Kidney tubule cell (primary cell): ENCODE measurements at places on chromosomes 7 and 10.

GRCh38 chr7:124915242-124915641, 14.4 kb downstream of the POT1 start:
- DNase-seq, result no peak

DNA sequence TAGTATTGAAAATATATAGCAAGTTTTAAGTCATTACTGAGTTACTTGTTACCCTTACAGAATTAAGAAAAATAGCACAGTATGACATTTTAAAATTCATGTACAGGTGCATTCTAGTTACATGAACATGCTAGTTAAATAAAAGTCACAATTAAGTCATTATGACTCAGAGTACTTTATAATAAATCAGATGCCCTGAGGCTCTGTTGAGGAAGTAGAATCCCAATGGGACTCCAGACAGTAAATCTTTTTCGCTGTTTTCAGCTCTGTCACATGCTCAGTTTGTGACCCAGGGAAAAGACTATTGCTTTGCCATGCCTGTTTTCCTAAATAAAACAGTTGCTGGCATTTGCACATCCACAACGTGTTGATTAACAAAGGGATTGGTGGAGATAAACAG, 21.0 kb downstream of the NUDT13 start:
- peak; percentile 13 for DNase-seq

DNA sequence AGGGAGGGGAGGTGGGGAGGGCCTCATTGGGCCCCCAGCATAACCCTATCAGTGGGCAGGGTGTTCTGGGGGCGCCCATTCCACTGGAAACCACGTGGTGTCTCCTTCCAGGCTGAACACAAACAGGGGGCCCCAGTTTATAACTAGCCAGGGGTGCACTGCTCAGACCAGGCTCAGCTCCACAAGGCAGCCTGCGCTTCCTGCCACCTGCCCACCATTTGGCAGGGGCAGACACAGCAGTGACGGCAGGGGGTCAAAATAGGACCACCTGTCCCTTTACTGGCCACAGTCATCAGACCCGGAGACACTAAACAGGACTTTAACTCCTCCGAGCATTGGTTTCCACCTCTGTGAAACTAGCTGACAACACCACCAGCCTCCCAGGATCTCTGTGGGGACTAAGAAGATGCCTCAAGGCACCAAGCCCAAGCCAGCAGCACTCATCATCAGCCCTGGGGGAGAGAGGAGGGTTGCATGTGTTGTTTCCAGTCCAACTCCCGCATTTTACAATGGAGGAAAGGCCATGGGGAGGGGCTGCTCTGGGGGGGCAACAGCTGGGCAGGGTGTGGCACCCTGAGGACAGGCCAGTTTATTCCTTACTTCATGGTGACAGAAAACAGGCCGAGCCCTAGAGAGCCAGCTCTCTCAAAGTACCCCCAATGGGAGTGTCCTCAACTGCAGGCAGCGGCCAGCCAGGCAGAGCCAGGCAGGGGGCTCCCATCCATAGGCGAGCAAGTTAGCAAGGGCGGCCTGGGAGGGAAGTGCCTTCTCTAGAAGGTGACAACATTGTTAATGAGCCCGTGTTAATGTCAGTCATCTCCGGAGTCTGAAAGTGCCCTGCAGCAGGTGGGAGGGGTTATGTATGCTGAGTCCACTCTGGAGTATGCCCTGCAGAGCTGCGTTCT, 127.6 kb downstream of the TNS3 start:
- DNase-seq, result no peak

DNA sequence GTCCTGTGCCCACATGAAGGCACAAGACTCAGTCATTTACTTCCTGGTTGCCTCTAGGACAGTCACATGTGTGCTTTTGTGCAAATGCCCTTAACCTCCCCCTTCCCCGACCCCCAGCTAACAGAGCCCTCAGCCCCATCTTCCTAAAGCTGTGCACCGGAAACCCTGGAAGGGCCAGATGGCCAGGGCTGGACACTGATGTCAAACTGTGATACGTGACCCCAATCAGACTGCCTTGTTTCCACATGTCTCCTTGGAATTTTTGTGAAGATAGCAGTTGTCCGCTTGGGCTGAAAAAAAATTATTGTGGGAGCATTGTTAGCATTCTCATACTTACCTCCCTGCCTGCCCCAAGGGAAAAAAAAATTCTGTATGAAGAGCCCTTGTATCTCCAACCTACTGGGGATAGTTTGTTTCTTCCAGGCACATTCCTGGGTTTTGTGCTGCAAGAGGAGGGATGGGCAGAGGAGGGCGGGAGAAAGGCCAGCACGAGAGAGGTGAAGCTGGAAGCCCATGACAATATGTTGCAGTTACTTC, 17.0 kb upstream of the ADAM12 start:
- DNase-seq, result no peak

DNA sequence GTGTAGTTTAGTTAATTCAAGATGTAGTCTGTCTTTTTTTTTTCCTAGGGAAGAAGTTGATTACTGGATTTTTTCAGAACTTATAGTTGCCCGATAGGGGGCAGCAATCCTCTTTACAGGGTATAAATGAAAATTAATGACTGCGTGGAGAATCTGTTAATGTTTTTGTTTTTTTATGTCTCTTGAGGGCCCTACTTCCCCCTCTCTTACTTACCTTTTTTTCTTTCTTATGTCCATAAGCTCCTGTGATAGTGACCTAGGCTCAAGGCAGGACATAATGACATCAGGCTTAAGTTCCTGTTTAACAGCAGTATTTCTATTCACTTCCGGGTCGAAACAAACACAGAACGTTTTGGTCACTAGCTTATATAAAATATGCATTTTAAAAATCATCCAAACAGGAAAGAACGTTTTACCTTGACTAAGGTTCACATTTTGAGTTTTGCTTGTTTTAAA, 18.8 kb downstream of the CDC123 start:
- peak; percentile 49 for DNase-seq

- DNase-seq, result no peak
Measured at GRCh38 chr7:128135159-128135514, 103.9 kb upstream of the LRRC4 start.

DNA sequence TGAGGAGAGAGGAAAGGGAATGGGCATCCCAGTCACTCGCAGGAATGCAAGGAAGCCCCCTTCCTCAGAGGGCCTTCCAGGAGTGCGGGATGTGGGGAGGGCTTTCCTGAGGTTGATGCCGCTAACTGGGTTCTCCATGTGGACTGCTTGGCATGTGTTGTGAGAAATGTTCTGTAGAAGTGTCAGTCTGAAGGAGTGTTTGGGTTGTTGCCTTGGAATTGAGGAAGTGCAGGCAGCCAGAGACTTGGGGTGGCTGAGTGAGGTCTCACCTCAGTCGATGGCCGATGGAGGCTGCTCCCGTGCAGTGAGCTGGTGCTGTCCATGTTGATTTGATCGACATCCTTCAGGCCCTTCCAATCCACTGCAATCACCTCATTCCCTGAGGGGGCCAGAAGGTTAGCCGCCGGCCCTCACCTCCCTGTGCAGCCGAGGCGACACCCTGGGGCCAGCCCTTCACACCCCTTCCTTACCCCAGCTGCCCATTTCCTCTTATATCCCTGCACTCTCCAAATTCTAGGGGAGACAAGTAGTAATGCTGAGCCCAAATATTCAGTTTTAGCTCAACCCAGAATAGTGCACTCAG, 2.7 kb downstream of the FAM131B start:
- no peak for DNase-seq

DNA sequence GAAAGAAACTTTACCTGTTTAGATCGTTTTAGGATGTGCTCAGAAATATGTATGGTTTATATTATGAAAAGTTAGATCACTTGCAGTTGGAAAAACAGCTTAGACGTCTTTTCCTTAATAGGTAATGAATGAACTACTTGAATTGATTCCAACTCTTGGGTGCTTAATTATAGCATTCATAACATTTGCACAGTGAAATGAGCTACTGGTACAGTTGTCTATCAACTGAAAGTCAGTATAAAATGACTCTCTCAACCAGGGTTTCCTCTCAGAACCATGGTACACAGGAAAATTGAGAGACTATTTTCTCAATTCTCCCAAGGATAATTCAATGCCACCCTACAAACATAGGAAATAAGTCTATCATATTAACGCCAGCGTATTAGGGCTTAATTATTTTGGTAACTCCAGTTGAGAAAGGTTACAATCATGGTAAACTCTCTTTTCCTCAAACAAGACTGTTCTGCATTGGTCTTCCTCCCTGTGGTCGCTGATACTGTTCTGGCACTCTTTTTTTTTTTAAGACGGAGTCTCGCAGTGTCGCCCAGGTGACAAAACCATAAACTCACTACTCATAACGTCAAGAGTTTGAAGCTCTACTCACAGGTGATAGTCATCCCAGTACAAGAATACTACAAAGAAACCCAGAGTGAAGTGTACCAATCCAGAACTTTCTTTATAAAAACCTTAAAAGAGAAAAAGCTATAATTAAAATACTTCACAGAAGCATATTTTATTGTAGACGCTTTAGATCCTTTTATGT, 2.0 kb downstream of the ANLN start:
- peak; percentile 73 for DNase-seq

GRCh38 chr7:39054731-39055130, 77.0 kb downstream of the POU6F2 start:
- no peak for DNase-seq

- DNase-seq, result peak; percentile 34
Measured at GRCh38 chr10:52313256-52313932, 687 bp upstream of the DKK1 start.

DNA sequence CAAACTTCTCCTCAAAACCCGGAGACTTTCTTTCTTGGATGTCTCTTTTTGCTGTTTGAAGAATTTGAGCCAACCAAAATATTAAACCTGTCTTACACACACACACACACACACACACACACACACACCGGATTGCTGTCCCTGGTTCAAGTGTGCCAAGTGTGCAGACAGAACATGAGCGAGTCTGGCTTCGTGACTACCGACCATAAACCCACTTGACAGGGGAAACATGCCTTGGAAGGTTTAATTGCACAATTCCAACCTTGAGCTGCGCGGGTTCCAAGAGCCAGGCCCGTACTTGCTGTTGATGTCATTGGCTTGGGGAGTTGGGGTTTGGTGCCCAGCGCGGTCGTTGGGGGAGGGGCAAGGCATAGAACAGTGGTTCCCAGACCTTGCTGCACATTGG, 1.7 kb downstream of the EGFR start:
- peak; percentile 50 for DNase-seq

- DNase-seq, result no peak
Measured at GRCh38 chr10:21217107-21217506, 308.4 kb downstream of the SKIDA1 start.

DNA sequence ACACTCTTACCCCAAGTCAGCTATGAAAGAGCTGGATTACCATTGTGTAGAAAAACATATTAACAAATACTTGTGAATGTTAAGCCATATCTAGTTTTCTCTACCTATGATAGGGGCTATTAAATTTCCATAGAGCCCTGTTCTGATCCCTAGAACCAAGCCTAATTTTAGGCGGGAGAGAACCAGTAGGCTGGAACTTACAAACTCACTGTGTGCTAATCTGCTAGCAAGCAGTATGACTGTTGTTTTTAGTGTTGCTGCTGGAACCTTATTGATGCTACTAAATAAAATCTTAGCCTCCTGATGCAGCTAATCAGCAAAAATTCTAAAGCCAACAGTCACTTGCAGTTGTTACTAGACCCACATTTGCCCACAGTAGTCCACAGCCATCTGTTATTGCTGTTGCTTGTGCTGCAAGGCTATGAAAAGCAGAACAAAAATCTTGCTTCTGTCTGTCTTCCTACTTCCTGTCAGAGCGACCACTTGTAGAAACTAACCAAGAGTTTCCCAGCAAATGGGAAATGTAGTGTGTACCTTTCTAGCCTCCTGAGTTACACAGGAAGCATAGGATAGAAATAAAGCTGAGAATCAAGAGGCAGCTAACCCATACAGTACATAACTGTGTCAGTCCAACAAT, 368.4 kb downstream of the ARL4A start:
- DNase-seq, result no peak

- DNase-seq, result peak; percentile 73
Measured at GRCh38 chr10:66180581-66181318, 745.1 kb upstream of the LRRTM3 start.

DNA sequence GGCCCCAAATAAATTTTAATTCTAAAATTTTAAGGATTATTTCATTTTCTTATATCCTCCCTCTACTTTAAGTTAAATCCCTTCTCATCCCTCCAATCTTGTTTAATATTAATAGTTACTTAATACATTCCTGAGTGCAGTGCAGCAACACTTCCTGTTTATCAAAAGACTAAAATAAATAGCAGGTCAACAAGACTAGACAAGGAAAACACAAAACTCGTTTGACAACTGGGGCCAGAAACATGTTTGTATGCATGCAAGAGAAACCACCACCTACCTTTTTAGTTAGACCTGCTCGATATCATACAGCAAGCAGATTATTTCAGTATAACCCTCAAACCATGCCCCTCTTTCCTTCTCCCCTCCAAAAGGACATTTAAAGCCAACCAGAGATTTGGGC, 95.8 kb downstream of the PARD3 start:
- DNase-seq, result no peak

DNA sequence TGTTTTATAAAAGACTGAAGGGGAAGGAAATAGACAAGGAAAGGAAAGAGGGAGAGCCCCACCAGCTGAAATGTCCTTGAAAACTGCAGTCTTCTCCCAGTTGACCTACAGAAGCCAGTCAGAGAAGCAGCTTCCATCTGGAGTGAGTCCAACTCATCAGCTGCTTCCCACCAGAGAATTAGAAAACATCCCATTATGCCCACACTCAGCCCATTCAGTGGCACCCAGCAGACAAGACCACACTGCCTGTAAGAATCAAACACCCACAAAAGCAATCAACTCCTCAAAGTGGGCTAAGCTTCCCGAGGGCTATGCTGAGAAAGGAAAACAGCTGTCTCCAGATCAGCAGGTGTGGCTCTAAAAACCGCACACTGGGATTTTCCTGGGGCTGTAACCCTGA, 29.6 kb upstream of the TMEM213 start:
- DNase-seq, result no peak

DNA sequence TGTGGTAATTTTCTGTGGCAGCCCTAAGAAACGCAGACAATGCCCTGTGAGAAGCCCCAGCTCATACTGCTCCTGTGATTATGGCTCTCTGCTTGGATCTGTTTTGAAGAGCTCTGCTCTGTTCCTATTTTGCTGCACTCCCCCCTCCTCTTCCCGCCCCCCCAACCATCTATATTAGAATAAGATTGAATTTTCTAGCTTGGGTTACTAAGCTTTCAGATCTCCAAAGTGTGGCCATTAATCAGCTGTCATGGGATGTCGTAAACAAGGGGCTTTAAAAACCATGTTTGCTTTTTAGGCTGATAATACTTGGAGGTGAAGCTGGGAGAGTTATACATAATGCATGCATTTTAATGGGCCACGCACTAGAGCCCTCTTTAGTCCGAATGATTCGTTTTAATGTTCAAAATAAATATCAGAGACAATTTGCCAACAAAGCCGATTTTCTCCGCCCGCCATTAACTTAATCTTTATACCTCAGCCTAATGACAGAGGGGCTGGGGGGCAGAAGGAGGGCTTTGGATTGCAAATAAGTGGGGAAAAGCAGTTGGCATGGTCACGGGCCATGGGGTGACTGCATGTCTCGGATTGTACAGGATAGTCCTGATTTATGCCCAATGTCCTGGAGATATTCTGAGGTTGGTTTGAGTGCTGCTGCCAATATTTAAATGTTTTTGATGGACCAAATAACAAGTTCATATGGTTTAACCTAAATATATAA, 165.5 kb downstream of the RPS24 start:
- no peak for DNase-seq
